NCI-H226 (cell line): ENCODE measurements at places on chromosomes 16 and 17.
A peak's percentile ranks its signal among the peaks of the same experiment; 100 is the strongest.

GRCh38 chr17:76822184-76822778 lies 45.9 kb upstream of the MGAT5B start:
- DNase-seq: no peak

- no peak for DNase-seq
These were observed 323.4 kb downstream of the CPPED1 start for GRCh38 chr16:12480286-12480685.

DNA sequence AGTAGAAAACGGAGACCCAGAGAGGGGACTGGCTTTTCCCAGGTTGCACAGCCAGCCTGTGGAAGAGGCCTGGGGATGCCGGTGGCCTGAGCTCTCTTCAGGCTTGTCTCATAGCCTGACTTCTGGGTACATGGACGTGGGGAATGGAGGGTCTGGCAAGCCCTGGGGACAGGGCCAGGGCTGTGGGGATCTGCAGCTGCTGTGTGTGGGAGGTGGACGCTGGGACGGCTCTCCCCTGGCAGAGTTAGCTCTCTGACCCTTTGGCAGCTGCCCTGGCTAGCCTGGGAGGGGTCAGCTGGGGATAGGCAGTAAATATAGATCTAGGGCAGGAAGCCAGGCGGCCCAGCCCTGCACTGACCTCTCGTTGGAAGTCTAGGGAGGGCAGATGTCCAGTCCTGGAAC lies 20.5 kb downstream of the SLC4A1 start:
- no peak for DNase-seq

DNA sequence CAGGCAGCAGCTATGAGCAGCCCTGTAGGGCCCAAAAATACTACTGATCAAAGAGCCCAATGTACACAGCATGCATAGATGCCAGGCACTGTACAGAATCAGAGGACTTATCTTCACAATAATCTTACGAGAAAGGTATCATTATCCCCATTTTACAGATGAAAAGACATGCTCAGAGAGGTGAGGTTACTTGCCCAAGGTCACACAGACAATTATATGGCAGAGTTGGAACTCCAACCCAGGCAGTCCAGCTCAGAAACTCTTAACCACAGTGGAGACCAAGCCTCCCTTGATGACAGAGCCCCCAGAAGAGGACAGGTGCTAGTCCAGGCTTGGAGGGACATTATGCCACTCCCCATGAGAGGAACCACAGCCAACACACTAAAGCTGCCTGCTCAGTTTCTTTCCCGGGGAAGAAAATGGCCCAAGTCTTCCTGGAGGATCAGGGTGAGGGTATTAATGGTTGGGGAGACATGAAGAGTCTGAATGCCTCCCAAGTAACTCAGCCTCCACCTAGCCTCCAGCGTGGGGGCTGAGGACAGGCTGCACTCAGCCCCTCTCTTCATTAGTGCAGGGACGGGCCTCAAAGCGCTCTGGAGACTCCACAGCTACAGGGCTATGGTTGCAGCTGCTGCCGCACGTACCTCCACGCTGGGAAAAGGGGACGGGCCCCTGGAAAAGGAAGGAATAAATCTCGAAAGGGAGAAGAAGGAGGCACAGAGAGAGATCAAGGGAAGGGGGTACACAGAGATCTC lies 826 bp downstream of the UNC119 start:
- DNase-seq: no peak

GRCh38 chr16:78950768-78951167 lies 649.8 kb downstream of the MAF start:
- DNase-seq: no peak

- DNase-seq: peak; percentile 4
These were observed 87.3 kb downstream of the YPEL2 start for GRCh38 chr17:59418732-59419166.

GRCh38 chr17:7222972-7223292 lies 3.2 kb downstream of the ACADVL start:
- no peak for DNase-seq

DNA sequence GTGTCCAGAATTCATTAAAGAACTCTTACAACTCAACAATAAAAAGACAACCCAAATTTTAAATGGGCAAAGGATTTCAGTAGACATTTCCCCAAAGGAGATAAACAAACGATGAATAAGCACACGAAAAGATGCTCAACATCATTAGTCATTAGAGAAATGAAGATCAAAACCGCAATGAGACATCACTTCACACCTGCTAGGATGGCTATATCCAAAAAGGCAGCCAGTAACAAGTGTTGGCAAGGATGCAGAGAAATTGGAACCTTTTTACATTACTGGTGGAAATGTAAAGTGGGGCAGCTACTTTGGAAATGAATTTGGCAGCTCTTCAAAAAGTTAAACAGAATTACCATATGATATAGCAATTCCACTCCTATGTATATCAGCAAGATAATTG lies 42.0 kb downstream of the PITPNM3 start:
- no peak for DNase-seq

DNA sequence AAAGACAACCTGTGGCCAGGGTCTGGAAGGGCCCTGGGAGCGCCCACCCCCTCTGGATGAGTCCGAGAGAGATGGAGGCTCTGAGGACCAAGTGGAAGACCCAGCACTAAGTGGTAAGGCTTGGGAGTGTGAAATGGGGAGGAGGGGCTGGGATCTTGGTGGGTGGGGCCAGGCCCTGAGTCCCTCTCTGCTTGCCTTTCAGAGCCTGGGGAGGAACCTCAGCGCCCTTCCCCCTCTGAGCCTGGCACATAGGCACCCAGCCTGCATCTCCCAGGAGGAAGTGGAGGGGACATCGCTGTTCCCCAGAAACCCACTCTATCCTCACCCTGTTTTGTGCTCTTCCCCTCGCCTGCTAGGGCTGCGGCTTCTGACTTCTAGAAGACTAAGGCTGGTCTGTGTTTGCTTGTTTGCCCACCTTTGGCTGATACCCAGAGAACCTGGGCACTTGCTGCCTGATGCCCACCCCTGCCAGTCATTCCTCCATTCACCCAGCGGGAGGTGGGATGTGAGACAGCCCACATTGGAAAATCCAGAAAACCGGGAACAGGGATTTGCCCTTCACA lies 1.2 kb upstream of the STARD3 start:
- DNase-seq: no peak

DNA sequence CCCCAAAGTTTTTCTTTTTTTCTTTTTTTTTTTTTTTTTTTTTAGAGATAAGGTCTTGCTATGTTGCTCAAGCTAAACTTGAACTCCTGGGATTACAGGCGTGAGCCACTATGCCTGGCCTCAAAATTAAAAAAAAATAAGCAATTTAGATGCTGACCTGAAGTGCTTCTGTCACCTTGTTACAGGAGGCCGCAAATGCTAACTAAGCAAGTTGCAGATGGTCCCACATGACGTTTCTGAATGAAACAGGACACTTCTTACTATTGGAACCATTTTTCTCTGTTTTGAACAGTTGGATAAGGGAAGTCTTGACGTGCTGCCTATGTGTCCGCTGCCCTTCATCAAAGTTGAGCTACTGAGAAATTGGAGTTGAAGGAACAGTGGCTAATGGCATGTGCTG lies 8.8 kb downstream of the ANKRD40CL start:
- no peak for DNase-seq

GRCh38 chr17:61416540-61417363 lies 17.1 kb downstream of the TBX2 start:
- peak; percentile 47 for DNase-seq

GRCh38 chr17:20284022-20284421 lies 183.3 kb downstream of the LGALS9B start:
- DNase-seq: no peak

DNA sequence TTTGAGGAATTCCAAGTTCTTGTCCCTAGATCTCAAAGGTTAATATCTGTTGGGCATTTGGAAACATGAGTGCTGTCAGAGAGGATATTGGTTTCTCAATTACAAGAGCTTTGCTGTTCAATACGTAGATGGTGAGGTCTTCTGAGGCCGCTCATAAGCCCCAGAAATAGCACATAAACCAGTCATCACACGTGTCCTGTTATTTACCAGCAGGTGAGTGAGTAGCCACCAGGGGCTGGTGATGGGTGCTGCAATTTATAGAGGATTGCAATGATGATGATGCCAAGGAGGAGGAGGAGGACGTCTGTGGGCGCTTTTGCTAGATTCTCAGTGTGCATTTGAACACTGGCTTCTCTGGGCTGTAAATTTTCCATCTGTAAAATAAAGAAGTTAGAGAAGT lies 89.0 kb downstream of the SALL1 start:
- no peak for DNase-seq

GRCh38 chr17:21108651-21109050 lies 18.1 kb upstream of the DHRS7B start:
- DNase-seq: no peak

- DNase-seq: no peak
These were observed 6.2 kb downstream of the PRCD start for GRCh38 chr17:76545918-76546555.

- DNase-seq: no peak
These were observed 19.8 kb downstream of the USP36 start for GRCh38 chr17:78820841-78821240.

- no peak for DNase-seq
These were observed 2.4 kb downstream of the ZNF598 start for GRCh38 chr16:2007081-2007836.

- no peak for DNase-seq
These were observed 1.1 kb upstream of the DOC2A start for GRCh38 chr16:30011714-30012504.

DNA sequence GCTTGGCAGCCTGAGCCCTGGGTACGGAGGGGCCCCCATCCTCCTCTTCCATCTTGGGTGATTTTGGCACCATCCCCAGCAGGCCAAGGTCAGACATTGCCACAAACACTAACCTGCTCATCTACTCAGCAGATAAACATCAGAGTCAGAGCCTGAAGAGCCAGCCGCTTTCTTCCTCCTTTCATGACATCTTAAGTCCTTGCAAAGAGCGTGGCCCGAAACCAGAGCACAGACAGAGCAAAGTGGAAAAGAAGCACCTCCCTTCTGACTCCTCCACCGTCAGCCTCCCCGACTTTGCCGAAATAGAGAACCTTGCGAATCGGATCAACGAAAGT lies 60.4 kb upstream of the RPH3AL start:
- no peak for DNase-seq

DNA sequence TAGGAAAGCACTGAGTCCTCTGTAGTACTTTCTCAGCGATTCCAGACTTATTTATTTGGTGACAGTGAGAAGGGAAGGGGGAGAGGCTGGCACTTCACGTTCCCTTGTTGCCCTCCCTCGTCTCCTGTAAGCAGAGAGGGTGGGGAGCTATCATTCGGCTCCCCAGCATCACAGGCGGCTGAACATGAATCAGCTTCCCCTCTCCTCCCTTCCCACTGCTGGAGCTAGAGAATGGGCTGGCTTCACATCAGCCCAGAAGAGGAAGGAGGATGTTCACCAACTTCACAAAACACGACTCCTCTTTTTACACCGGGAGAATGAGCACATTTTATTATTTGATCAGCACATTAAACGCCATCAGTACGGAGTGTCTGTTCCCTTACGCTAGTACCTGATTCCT lies 6.7 kb upstream of the CMIP start:
- DNase-seq: no peak

DNA sequence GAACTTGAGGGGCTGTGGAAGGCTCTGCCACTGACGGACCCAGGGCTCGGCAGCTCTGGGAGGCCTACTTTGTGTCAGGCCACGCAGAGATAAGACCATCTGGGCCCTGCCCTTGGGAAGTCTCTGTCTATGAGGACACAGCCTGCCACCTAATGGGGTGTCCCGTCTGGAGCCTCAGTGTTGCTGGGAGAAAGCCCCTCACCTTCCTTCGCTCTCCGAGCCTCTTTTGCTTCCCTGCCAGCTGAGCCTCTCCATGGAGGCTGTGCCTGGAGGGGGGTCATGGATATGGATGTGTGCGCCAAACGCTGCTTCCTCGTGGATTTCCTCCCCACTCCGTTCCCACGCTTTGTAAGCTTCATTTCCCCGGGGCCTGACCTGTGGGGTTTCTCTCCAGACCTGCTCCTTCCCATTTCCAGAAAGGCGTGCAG lies 228.8 kb downstream of the SEC14L1 start:
- DNase-seq: no peak

DNA sequence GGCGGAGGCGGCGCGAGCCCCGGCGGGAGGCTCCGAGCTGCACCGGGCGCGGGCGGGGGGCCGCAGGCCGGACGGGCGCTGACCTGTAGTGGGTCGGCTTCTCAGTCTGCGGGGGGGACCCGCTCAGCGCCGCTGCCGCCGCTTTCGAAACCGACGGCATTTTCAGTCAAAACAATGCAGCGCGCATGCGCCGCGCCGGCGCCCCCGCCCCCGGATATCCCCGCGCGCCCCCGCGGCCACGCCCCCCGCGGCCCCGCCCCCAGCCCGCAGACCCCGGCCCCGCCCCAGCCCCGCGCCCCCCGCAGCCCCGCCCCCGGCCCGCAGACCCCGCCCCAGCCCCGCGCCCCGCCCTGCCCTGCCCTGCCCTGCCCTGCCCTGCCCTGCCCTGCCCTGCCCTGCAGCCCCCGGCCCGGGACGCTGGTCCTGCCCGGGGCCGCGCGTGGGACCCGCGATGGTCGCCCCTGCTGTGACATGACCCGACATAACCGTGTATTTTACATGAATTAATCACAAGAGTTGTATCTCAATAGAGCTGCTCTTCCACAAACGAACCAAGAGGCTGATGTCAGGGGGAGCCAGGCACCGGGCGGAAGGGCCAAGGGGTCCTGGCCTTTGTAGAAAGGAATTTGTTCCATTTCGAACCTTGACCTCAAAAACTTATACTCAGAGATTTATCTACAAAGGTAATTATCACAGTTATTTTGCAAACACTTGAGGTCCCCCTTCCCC lies at the start of gene UNKL:
Gene UNKL (minus strand): TSS at position 173 of the 729 bp plus-strand sequence. CDS start 13 bp downstream, at position 160.
- DNase-seq: no peak

GRCh38 chr17:35797918-35798317 lies 2.5 kb upstream of the MMP28 start:
- no peak for DNase-seq

DNA sequence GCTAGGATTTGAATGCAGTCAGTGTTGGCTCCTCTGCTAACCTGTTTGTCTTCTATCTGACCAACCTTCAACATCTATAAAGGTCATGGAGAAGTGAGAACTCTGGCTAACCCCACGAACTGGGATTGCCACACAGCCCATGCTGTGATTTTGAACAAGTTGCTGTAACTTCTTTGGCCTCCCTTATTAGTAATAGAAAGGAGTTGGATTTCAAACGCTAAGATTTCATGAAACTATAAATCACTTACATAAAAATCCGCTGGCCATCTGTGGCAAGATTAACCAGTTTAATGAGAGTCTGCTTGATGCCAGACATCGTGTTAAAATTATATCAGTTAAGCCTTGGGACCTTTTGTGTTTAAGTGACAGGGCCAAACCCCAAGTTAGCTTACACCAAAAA lies 53.4 kb downstream of the HSD17B2 start:
- DNase-seq: no peak

DNA sequence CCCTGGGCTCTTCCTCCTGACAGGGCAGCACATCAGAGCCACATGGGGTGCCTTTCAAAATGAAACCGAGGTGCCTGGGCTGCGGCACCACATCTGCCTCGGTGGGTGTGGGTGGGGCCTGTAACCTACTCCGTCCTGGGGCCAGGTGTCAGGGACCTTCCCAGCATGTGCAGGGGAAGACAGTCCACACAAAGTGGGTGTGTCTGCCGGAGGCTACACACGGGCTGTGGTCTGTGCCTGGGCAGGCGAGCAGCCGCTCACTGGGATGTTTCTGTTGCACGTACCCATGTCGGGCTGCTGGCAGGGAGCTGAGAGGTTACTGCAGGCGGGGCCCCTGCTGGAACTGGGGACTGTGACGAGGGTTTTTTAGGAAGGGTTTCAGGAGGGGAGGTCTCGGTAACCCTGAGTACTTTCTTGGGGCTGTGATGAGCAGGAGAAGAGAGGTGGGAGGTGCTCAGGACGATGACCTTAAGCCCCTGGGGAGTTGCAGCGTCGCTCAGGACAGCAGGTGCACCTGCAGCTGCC lies 351.2 kb downstream of the SEC14L1 start:
- DNase-seq: no peak
